Coronary artery (tissue), 2 donors: ENCODE measurements at places on chromosomes 5 and 9.

DNA sequence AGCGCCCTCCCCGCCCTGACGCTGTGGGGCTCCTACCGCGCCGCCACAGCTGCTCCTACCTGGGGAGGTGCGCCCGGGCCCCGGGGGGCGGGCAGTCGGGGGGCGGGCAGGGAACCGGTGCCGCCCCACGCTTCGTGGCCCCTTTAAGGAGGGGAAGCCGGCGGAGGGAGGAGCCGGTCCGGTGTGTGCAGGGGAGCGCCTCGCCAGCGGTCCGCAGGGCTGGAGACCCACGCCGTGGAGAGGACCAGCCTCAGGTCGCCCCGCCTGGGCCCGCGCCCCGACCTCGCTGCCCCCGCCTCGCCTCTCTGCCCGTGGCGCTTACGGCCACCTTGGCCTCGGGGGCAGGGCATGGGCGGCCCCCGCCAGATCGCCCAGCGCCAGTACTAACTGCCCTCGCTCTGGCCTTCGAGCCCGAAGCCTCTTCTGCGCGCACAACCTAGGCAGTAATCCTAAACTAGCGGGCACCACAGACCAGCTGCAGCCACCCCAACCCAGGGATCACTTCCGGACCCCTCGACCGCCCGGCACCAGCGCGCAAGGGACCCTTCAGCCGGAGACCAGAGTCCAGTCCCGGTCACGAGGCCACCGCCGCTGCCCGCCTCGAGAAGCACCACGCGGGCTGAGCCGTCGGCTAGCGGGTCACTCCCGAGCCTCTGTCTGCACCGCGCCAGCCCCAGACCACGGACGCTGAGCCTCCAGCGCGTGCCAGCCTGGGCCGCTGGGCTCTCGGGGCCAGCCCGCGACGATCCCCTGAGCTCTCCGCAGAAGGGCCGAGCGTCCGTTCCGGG, at the start of gene FOXE1:
TSS of gene FOXE1 (plus strand) at position 171 of the 788 bp plus-strand sequence. CDS start 689 bp downstream, outside the sequence.
- DNase-seq: no peak

GRCh38 chr9:78805771-78806170, 508.8 kb downstream of the PSAT1 start:
- no peak for DNase-seq

DNA sequence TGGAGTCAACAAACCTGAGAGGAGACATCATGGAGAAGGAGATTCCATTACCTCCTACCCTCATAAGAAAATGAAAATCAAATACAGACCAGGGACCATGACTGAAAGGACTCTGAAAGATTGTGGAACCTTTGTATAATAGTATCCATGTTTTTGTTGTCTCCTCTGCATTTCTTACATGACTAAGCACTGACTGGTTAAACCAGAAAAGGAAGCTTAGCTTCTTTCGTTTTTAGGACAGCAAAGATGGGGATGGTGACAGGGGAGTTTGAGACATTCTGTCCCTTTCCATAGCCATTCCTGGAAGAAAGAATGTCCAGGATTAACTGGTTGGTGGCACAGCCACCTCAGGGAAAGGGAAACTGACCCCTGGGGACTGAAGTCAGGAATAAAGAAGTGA, 22.2 kb downstream of the ITGA1 start:
- no peak for DNase-seq

DNA sequence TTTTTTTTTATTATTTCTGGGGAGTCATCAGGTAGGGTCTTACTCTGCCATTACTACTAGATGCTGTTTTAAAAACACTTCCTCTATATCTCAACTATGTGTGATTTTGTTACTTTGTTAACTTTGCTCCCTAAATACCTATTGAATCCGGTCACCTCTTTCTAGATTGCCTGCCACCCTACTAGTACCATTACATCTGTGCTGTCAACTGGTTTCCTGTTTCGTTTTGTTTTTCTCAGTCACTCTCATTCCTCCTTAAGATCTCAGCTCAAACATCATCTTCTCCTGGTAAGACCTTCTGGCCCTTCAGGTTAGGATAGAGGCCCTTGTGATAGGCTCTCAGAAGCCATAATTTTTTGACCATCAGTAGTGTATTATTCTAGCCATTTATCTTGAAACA, 324.2 kb upstream of the ATP10B start:
- no peak for DNase-seq

GRCh38 chr9:99978221-99978620, 71.8 kb downstream of the STX17 start:
- DNase-seq: no peak

DNA sequence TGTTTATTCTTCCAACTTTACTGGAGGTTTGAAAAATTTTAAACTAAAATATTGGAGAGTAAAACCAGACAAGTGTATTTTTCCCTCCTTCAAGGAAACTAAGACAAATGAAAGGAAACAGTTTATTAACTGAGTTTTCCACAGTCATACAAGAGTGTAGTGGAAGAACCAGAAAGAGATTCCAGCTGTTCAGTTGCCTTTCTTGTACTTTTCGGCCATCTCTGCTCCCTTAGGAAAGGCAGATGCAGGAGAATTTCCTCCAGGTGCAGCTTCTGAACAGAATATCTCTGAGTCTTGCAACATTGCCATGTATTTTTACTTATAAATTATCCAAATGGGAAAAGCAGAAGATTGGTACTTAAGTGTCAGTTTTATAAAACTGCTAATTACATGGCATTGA, 217.1 kb downstream of the MAST4 start:
- DNase-seq: no peak
